AG04449 (cell line): ENCODE measurements at places on chromosomes 7 and 10.

DNA sequence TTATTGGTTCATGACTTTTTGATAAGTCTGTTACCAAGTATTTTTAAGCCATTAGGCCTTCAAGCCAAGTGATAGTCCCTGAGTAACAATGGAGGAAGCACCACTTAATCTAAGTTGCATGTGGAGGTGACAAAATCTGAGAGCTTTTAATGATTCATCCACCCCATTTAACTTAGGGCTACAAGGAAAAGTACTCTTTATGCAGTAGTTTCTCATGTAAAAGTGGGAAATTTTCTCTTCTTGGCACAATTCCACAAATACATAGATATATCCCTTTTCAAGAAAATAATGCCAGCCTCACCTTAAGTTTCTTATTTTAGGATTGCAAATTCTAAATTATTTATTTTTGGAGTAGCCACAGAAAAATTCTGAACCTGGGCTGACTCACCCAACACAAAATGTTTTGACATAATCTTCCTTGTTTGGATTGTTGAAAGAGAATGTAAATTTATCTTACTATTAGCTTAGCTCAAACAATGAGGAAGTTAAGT, 85.7 kb downstream of the SUGCT start:
- DNase-seq = no peak

- DNase-seq = no peak
Measured at GRCh38 chr7:28144266-28144665, 36.3 kb downstream of the JAZF1 start.

GRCh38 chr7:88429382-88429781, 122.7 kb upstream of the STEAP4 start:
- DNase-seq = no peak

GRCh38 chr7:22879709-22880306, 57.2 kb upstream of the TOMM7 start:
- DNase-seq = no peak

DNA sequence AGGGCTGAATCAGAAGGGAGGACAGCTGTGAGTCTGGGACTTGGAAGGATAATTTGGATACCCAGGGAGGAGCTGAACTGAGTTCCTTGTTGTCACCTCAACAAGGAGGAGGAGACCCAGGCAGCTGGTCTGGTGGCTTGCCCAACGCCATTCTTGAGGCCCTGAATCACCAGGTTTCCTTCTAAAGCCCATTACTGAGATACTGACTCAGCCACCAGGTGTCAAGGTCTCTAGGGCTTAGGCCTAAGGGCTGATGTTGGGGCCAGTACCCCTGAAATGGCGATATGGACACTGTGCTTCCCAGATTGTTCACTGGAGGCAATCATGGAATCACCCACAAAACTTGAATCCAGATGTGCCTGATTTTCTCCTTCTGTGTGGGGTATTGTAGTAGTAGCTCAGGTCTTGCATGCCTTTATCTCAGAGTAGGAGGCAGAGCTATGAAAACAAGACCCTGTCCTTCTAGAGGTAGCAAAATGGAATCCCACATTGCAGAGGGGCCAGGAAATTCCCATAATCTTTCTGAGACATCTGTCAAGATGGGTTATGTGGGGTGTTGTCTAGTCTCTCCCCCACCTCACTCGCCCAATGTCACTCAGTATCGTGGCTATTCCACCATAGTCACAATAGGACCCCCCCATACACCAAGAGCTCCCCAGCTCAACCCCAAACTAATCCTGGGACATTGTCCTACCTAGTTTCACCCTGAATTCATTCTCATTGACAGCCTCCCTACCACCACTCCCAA, 1.8 kb upstream of the ATG9B start:
- DNase-seq = no peak

- no peak for DNase-seq
Measured at GRCh38 chr10:104614245-104614831, 26.8 kb upstream of the SORCS3 start.

GRCh38 chr7:51357821-51358220, 41.2 kb upstream of the COBL start:
- DNase-seq = no peak
